Stimulated activated CD8-positive, alpha-beta memory T cell treated with anti-CD3 and anti-CD28 coated beads, Interleukin-7, amount 100 ng/mL, for 1 hour (primary cell): ENCODE measurements at places on chromosomes 2 and 18.

DNA sequence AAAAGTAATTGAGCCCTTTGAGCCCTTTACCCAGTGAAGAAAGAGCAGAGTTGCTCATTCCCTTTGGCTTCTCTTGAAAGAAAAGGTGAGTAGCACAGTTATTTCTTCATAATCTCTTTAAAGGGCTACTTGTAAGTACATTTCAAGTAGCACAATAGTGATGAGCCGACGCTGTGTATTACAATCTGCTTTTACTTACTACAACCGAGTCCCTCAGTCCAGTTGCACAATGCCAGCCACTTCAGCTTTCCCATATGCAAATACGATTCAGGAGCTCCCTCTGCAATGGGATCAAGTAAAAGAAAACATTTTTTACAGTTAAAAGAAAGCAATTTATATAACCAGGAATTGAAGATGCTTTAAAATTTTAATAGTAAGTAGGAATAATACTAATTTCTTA is 868.5 kb downstream of the RNF144A start:
- no peak for DNase-seq

DNA sequence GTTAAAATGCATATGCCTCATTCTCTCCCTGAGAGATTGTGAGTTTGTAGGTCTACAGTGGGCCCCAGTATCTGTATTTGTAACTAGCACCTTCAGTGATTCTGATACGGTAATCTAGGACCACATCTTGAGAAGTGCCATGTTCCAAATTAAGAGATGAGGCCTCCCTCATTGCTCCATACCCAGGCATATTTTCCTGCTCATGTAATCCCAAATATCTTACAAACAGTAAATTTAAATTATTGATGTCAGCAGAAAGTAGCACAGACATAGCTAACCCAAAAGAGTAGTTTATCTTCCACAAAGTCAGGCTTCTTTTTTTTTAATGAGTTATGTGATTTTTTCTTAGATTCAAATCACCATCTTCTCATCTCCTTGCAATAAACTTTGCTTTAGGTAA is 263.8 kb downstream of the SETBP1 start:
- no peak for DNase-seq

DNA sequence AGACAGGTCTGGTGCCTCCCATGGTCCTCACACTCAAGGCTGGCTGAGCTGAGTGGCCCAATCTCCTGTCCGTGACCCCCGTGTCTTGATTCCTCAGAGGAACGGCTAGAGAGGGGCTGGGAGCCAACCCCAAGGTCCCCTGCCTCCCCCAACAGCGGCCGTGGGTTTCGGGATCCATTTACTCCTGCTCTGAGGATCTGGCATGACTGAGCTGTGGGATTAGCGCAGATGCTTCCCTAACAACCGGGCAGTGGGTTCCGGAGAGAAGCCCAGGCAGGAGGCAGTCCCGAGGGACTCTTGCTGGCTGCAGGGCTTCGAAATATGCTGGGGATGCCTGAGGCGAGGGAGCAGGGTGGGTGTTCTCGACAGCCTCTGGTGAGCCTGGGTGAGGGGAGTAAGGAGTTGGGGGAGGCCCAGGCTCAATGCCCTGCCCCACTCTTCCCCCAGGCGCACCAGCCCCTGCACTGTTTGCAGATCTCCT is 18.9 kb downstream of the GPR35 start:
- DNase-seq = no peak

- no peak for DNase-seq
These were observed 295.0 kb downstream of the CDCA7 start for GRCh38 chr2:173649527-173650219.

- peak; percentile 35 for DNase-seq
These were observed 20.9 kb upstream of the DNMT3A start for GRCh38 chr2:25362434-25363145.

DNA sequence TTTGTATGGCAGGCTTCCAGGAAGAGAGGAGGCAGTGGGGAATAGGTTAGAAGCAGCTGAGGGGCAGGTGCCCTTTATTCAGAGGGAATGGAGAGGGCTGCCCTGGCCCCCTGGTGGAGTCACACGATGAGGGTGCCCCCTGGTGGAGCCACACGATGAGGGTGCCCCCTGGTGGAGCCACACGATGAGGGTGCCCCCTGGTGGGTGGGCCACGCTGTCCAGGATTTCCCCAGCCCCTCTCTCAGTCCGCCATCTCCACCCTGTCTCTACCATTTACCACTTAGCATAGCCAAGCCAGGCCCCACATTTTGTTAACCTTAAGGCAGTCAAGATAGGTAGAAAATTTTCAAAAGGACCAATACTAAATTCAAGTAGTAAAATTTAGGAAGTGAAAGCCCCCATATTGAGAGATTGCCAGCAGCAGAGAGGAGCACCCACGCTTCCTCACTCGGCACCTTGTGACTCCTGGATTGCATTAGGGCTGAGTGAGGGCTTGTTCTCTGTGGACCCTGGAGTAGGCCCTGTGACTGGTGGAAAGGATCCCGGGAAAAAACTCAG is 10.4 kb upstream of the FAM228A start:
- no peak for DNase-seq

GRCh38 chr2:62180975-62181374 is 14.9 kb upstream of the B3GNT2 start:
- no peak for DNase-seq

GRCh38 chr18:55900380-55900779 is 312.4 kb upstream of the TCF4 start:
- DNase-seq = no peak

DNA sequence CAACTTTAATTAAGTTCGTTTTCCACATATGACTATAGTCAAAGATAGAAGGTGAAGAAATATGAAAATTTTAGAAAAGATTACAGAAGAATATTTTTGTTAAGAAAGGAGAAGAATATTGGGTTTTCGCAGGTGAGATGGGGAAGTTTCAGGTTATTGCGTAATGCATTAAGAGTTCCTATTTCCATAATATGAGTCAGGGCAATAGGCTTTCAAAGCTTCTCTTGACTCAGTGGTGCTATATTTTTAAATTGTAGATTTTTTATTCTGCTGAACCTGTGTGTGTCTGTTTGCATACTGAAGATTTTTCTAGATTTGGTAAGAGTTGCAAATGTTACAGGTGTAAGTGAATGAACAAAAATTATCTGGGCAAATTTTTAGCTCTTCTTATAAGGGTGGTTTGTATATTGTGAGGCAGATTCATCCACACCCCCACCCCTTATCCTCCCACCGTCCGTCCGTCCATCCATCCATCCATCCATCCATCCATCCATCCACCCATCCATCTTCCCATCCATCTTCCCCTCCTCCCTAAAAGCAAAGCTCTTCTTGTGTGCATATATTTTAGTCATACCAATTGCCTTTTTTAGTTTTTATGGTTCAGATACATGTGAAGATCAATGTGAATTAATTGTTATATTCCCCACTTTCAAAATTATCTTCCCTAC is 69.6 kb downstream of the MYO1B start:
- DNase-seq = no peak

DNA sequence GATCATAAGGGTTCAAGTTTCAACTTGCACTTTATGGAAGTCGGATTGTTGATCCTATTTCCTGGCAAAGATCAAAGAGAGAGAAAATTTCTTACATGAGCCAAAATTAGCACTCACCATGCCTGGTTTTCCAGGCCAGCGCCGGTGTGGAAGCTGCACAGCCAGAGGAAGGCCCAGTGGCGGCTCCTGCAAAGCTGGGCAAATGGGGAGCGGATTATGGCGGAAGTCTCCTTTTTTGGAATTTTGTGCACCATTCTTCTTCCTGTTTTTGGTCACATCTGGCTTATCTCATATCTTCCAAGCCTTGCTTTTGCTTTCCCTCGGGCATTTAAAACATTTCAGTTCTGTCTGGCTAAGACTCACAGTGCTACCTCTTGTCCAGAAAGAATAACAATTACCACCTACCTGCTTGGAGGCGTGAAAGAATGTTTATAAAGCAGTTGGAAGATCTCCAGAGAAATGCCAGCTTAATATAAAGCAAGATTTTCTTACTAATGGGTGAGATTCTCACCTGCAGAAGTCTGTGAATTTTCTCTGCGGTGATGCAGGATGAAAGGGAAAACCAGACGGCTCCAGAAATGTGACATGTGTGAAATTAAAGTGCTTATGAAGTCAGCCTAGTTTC is 94.3 kb downstream of the ASAP2 start:
- DNase-seq = no peak

GRCh38 chr2:223998948-223999347 is 40.1 kb downstream of the SERPINE2 start:
- DNase-seq = no peak

DNA sequence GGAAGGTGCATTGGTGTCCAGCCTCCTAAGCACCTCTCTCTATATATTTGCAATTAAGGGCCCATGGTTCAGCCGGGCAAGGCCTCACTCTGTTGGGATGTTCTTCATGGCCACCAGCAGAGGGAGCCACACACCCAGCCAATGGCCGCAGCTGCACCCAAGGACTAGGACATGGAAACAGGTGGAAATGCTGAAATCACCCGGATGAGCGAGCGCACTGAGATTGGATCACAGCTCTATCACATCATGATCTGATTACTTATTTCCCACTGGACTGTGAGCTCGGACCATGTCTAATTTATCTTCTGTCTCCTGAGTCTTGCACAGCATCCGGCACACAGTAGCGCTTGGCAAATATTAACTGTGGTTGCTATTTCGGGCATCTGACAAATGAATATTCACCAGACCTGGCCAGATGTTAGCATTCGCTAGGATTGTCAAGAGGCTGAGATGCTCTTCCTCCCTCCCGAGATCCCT is 31.2 kb downstream of the KIF3C start:
- peak; percentile 45 for DNase-seq

DNA sequence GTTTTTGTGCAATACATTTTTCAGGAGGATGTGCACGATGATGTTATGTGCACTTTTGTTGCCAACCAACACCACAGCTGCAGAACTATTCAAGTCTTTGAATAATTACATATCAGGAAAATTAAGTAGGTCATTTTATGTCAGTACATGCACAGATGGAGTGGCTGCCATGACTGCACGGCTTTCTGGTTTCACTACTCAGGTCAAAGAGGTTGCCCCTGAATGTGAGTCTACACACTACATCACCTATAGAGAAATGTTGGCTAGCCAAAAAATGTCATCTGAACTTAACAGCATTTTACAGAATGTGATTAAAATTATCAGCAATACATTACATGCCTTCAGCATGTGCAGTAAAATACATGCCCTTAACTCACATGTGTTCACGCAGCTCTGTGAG is 1637.3 kb upstream of the NXPH2 start:
- DNase-seq = no peak

DNA sequence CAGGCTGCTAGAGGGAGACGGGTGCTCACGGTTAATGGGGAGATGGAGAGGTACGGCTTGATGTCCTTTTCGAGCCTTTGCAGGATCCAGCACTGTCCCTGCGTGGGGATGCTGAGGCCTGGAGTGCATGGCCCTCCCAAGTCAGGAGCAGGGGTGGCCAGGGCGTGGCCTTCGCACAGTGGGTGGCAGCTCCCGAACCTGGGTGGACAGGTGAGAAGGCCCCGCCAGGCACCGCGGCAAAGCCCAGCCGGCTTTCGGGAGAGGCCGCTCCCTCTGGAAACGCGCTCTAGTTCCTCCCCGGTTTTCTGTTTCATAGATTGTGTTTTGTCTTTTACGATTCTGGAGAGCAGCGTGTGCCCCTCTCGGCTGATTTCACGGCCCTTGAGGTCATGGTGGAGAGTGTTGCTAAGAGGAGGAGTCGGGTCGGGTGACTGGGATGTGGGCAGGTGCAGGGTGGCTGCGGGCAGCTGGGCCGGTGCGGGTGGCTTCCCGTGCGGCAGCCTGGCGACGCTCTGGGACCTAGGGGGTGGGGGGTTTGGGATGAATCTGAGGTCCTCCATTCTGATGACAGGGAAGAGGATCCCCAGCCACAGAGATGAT is 39.4 kb downstream of the CTDP1 start:
- DNase-seq = no peak

DNA sequence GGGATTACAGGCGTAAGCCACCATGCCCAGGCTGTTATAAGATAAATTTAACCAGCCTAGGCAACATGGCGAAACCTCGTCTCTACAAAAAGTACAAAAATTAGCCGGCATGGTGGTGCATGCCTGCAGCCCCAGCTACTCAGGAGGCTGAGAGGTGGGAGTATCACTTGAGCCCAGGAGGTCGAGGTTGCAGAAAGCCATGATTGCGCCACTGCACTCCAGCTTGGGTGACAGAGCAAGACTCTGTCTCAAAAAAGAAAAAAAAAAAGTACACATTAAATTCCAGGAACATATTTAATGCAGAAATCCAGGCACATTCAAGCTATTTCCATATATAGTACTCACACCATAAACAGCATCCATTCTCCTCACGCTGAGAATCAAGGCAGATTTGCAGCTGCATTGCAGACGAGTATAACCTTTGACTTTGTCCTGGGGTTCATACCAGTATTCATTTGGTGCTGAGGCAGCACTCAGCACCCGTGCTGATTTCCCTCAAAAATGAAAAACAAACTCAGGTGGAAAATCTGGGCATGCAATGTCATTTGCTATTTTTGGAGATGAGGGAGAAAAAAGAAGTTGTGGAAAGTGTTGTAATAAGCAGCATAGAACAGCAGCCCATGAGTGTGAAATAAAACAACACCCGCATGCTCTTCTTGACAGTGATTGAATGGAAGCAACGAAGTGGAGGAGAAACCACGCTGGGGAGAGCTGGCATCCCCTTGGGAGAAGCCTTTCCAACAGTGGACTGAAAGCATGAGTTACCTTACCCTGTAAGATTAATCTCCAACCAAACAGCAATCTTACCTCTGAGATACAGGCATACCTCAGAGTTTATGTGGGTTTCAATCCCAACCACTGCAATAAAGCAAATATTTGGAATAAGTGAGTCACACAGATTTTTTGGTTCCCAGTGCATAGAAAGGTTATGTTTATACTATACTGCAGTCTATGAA is 46.8 kb upstream of the ANXA4 start:
- DNase-seq = no peak

- DNase-seq = no peak
These were observed 15.3 kb downstream of the PMS1 start for GRCh38 chr2:189799531-189799930.

- DNase-seq = no peak
These were observed 2.9 kb downstream of the MXD1 start for GRCh38 chr2:69917852-69918251.

DNA sequence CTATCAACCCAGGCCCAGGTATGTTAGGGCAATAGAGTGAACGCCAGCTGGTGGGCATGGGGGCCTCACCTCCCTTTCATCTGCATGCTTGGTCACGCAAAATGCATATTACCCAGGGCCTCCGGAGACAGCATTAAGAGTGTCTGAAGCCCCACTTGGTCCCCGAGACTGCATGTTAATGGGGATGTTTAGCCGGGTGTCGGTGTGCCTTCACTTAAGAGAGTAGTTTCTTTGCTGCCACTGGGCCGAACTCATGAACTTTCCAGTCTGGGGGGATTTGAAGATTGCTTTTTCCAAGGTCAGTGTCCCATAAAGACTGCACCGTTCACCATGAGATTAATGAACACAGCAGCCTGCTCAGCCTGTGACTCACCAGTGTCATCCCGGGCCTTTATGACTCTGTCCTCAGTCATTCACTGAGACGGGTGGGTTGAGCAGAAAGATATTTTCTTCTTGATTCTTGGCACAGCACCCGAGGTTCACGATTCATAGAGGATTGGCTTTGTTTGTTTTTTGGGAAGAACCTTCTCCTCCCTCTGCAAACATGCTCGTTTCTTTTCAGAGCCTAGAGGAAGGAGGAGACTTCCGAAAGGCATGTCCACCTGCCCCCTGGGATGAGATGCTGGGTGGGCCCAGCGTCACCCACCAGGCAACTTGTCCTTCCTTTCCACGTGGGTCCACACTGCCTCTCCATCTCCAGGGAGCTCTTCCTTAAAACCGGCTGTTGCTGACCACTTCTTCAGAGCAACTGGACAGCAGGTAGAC is 199.1 kb downstream of the GLI2 start:
- DNase-seq = no peak

GRCh38 chr2:42474765-42475454 is 18.9 kb downstream of the KCNG3 start:
- no peak for DNase-seq

GRCh38 chr2:65344689-65345088 is 87.7 kb downstream of the SPRED2 start:
- DNase-seq = no peak
